ENCODE measurements at places on chromosomes 5 and 9.
A peak's percentile ranks its signal among the peaks of the same experiment; 100 is the strongest.

- DNase-seq, result no peak
Observed at GRCh38 chr5:94901191-94901979, 282.9 kb downstream of the SLF1 start.

DNA sequence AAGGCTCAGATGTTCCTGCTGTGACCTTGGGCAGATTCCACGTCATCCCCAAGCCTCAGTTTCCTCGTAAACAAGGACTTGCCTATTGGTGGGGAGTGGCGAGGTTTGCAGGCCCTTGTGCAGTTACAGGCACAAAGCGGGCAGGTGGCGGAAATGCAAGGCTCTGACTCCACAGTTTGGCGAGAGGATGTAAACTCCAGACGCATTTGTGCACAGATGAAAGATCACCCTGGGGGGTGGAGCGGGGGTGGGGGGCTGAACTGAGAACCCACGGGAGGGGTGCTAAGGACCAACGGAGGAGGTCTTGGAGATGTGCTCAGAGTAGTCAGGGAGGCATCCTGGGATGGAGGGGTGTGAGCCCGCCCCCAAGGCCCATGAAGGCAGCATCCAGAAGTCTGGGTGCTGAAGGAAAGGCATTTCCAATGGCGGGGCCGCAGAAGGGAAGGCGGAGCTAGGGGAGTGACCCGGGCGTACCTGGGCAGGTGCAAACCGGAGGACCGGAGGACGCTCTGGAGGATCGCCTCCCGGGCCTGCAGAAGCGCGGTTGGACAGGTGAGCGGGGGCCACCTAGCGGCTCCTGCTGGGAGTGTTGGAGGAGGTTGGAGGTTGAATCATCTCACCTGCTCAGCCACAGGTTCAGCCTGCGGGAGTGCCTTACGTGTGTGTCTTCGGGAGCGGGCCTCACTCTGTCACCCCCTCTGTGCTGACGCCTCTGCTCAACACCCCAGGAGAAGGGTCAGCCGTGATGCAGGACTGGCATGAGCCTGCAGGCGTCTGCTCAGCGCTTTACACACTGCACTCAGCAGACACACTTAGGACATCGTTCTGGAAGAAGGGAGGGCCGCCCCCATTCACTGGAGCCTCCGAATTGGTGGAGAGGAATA is 1.9 kb upstream of the FIBCD1 start:
- DNase-seq, result peak; percentile 44

DNA sequence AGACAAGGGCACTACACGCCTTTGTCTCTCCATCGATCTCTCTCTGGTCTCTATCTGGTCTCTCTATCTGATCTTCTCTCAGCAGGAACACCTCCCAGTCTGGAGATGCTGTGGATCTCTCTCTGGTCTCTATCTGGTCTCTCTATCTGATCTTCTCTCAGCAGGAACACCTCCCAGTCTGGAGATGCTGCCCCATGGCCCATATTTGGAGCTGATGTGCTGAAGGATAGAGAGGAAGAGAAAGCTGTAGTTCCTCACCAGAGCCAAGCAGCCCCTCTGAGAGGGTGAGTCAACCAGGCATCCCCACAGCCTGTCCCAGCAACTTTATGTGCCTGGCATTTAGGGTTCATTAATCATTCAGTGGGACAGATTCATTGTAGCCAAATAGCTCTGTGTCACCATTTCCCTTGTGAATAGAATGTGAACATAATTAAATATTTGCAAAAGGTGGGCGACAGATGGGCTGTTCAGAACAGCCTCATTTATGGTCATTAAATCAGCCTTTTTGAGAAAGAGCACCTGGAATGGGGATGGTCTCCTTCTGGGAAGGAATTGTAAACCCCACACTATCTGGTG is 189.3 kb upstream of the MAST4 start:
- DNase-seq, result no peak

DNA sequence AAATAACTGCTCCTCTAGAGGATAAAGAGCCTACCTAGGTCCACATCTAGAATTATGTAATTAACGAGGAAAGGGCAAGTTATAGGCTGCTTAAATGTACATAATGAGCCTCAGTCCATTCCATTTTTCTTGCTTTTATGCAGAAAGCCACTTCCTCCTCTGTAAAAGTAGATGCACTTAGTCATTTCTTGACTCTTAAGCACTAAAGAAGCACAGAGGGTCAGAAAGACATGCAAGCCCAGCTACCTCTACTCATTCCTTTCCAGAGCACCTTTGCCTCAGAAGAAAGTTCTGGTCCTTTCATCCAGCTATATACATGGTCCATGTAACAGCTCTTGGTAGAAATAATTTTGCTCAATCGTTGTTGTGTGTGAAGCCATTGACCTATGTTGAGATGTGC is 308.0 kb upstream of the NREP start:
- no peak for DNase-seq

DNA sequence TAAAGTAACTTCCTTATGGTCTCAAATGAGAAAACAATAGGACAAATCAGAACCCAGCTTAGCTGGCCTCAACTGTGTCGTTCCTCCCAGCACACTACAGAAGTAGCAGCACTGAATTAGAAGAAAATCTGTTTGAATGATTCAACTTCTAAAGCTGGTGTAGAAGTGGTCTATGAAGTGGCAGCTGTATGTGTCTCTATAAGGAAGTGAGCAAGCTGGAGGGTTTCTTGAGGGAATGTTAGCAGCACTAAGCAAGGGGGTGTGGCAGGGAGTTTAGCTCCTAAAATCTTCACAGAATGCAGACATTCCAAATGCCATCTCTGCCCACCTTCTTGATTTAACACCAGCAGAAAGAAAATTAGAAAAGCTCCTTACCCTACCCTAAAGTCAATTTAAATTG is 4.1 kb downstream of the KLF9 start:
- no peak for DNase-seq

GRCh38 chr5:155290937-155291336 is 277.4 kb downstream of the KIF4B start:
- DNase-seq, result no peak

GRCh38 chr5:151023047-151023615 is 2.7 kb downstream of the GPX3 start:
- no peak for DNase-seq

- no peak for DNase-seq
Observed at GRCh38 chr5:129460936-129461710, 1.0 kb downstream of the ADAMTS19 start.

GRCh38 chr5:5364932-5365331 is 57.5 kb upstream of the ICE1 start:
- no peak for DNase-seq

DNA sequence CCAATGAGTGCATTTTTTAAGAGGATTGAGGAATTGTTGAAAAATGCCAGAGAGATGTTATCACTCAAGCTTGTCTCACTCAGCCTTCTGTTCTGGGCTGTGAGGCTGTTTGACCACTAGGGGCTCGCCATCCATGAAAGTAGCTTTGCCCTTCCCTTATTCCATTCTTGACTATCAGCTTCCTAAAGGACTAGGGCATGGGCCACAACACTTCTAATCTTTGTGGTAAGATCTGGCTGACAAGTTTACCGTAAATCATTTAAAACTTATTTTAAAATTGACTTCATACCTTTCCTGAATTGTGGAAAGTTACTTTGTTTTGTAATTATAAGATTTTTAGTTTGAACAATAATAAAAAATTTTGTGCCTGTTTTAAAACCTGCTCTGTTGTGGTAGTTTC is 49.5 kb downstream of the TJP2 start:
- no peak for DNase-seq
